ENCODE measurements at places on chromosomes 11 and 22.

GRCh38 chr11:70066628-70067027, 11.5 kb upstream of the ANO1 start:
- DNase-seq = no peak

DNA sequence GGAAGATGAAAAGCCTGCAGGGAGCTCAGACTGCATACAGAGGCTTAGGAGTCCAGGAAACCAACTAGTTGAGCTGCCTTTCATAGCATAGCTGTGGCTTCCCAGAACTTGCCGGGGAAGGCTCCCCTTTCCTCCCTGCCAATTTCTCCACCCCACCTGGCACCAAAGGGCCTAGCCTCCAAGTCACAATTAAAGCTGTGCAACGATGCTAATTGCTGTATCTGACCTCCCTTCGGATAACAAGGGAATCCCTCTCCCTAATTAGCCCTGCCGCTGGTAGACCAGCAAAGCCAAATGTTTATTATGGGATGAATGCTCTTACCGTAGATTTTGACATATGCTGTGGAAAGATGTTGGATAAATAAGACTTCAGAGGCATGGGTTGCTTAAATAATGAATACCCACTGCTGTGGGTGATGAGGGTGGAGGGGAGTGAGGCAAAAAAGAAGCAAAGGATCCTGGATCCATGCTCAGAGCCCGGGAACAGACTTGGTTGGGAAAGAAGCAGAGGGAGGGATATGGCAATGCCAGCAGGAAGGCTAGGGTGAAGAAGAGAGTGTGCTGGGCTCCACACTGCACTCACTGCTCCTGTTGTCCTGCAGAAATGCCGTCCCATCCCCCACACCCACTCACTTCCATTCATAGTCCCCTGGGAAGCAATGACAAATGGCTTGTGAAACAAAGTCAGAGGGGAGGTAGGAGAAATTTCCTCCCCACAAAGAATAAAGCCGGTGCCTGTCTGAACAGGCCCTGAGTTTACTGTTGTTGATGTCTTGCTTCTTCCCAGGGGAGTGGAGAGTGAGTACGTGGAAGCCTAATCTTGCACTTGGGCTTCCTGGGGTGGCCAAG, 608.1 kb upstream of the CADM1 start:
- no peak for DNase-seq

DNA sequence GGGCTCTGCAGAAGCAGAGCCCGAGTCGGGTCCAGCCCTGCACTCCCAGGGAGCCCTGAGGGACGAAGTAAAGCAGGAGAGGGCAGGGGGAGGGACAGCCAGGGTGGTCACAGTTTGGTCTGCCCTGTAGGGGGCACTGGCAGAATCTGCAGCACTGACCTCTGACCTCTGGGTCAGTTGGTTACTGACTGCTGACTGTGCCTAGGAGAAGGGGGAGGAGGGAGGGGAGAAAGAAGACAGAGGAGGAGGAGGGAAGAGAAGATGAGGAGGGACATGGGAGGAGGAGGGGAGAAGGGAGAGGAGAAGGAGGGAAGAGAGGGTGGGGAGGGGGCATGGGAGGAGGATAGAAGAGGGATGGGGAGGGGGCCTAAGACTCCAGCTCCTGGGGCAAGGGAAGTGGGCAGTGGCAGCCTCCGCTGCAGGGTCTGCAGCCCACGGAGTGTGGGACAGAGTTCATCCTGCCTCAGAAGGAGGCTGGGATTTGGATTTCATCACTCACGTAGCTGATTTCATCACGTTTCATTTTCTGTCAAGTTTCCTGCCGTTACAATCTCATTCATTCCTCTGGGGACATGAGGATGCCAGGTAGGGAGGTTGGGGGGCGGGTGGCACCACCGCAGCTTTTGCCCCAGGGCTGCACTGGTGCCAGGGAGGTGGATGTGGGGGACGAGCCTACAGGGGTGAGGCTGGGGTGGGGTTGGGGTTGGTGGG, 55.2 kb downstream of the FLRT1 start:
- no peak for DNase-seq

DNA sequence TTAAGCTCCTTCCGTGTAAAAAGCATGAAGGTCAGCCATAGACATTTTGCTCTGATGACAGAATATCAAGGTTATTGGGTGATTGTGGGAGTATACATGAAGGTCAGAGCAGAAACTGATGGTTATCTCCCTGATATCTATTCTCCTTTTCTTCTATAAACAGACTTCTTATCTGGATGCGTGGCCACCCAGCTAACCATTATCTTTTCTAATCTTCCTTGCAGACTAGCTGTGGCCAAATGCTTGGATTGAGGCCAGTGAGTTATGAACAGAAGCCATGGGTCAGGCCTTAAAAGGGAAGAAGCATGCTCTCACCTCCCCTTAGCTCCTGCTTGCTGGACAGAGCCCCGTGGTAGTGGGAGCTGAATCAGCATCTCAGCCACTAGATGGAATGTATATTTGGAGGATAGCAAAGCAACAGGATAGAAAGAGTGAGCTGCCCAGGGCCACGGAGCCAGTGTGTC, 31.3 kb upstream of the LRRC55 start:
- no peak for DNase-seq

GRCh38 chr11:36328966-36329673, 33.0 kb downstream of the PRR5L start:
- no peak for DNase-seq

GRCh38 chr22:34688825-34689224, 377.1 kb upstream of the ISX start:
- no peak for DNase-seq

DNA sequence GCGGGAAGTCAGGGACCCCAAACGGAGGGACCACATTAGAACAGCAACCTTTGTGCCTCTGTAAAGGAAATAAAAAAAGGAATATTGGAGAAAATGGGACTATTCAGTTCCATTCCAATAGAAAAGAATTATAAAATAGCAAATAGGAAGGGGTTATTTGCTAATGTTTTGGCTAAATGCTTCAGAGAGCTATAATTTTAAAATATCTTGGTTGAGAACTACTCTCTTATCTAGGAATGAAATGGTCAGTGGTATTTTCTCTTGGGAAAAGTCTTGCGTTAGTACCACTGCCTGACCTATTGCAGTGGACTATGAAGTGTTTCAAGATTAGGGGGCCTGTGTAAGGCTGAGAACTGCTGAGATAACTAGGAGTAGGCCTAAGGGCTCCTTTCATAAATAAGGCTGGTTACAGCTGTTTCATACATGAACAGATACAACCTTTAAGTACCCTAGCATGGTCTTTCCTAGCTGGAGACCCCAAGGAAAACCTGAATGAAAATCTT, 6.9 kb upstream of the WEE1 start:
- no peak for DNase-seq

- no peak for DNase-seq
These were observed 451.9 kb downstream of the ETS1 start for GRCh38 chr11:128135451-128135850.
